ENCODE measurements at places on chromosomes 5 and 9.

DNA sequence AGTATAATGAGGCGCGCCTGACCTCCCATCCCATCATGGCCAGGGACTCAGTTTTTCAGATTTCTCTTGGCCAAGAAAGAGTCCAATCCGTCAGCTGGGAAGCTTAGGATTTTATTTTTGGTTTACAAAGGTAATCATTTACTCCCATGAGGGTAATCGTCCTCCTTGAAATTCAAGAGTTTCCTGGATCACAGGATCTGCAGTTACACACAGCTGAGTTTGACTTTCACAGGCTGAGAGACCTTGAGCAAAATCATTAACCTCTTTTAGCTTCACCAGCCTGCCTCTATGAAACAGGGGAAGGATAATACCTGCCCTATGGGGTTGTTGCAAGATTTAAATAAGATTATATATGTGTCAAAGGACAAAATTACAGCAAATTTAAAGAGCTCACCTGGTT lies 15.4 kb upstream of the AK3 start:
- DNase-seq, result no peak

DNA sequence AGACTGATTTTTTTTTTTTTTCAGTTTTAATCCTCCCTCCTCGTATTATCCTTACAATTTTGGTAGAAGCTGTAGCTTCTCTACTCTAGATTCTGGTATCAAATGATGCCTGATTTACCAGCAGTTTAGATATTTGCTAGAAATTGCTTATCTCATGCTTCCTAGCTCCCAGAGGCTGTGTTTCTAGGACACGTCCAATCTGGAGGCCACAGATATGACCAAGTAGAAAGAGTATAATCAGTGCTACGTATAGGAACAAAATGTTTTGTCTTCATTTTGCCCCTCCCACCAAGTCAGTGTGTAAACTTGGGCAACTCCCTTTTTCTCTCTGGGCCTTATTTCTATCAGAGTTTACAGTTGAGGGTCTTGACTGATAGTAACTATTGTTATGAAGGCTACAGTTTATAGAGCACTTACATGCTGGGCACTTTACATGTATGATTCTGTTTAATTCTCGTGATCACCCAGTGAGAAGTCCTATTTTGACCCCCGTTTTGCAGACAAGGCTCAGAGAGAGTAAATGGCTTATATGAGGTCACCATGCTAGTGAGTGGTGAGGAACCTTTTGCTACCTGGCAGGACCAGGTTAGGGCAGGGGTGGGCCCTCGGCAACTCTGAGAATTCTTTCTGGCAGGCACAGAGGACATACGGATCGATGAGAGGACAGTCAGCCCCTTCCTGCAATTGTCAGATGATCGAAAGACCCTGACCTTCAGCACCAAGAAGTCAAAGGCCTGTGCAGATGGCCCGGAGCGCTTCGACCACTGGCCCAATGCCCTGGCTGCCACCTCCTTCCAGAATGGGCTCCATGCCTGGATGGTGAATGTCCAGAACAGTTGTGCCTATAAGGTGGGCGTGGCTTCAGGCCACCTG lies 7.6 kb downstream of the HDHD3 start:
- DNase-seq, result no peak

- no peak for DNase-seq
Observed at GRCh38 chr5:169647566-169647965, 10.5 kb downstream of the DOCK2 start.

DNA sequence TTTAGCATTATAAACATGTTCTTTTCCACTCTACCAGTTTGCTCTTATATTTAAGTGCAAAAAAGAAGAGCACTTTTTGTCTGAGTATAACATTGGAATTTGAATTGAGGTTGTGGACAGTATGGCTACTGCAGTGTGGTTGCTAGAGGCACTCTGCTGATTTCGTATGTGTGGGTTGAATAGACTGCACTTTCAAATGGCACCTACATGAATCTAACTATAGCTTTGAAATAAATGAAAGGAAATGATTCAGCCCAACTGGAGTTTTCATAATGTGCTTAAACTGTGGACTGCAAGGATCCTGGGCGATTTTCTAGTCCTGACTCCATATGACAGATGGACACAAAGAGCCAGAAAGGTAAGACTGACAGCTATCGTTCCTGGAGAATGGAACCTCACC lies 657.6 kb upstream of the RIOK2 start:
- DNase-seq, result no peak
